ENCODE measurements at places on chromosomes 1 and 21.

DNA sequence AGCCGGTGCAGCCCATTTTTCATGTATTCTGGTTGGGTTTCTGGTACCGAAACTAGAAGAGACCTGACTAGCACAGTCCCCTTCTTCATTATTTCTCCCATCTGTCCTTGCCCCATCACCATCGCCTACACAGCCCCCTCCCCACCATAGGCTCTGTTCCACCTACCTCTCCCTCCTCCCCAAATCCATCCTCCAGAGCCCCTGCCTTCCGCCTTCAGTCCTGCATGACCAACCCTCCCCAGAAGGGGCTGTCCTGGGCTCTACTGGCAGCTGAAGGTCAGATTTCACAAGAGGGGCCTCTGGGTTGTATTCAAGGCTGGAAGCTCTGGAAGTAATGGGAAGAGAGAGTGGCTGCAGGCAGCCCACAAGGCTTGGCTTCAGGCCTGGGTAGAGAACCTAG is 55.2 kb downstream of the SDC3 start:
- DNase-seq: no peak

GRCh38 chr1:226608699-226609505 is 60.3 kb downstream of the STUM start:
- DNase-seq: peak; percentile 45

DNA sequence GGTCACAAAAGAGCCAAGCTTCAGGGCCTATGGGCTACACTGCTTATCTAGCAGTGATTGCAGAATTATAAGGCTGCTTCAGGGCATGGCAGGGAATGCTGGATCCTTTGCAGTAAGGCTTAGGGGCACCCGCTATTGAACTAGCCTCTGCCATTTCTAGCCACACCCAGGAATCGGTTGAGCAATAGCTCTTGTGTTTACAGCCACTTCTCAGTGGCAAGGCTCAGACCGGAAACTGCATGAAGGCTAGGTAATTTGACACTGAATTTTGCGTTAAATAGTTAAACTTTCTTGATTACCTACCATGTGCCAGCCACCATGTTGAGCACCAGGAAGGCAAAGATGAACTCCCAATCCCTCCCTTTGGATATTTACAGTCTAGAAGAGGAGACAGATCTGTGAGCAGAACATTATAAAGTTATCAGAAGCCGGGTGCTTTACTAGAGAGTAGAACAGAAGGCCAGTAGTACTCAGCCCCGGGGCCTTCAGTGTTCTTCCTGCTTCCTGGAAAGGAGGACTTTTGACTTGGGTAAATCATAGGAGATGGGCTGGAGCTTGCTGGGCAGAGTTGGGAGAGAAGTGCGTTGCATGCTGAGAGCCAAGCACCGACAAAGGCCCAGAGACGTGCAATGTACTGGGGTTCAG is 98.6 kb upstream of the LPGAT1 start:
- DNase-seq: peak; percentile 33

DNA sequence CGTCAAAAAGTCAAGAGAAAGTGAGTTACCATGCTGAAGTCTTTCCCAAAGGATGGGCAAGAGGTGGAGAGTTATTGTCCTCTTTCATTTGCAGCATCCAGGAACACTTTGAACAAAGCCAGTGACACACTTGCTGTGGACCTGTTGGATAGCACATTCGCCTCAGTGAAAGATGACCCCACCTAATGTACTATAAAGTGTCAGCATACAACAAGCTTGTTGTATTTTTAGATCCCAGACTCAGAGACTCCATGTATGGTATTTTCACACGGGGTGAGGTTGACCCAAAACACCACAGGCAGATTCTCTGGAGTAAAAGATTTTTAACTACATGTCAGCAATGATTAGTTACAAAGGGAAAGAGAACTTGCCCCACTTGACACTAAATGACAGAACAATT is 273.8 kb downstream of the PTBP2 start:
- DNase-seq: no peak

- DNase-seq: no peak
These were observed 8.0 kb downstream of the RNPEP start for GRCh38 chr1:201990427-201990826.

DNA sequence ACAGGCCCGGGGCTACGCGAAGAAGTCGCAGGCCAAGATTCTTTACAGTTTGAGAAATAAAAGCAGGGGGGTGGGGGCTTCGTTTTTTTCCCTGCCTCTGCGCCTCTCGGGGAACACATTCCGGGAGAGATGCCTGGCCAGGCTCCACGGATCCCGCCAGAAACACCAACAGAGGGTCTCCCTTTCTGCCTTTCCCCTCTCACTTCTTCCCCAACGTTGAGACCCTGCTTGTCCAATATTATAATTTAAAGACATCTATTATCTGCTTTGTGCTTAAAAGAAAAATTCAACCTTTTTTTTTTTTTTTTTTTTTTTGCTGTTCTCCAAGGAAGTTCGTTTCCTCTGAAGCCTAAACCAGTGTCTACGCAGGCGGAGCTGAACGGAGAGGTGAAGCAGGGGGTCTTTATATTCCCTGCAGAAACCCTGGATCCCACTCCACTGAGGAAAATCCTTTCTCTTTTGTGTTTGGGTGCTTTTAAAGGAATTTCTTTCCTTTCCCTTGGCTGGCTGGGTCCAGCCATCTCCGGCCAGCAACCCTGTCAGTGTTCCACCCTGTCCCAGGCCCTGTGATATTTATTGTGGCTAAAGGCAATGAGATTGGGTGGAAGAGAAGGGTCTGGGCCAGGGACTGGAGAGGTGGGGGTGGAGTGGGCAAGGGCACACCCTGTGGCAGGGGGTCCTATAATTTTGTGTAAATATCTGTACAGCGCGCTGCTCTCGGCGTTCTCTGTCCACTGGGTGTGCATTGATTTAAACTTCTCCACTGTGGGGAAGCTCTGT is 2.2 kb downstream of the FOXD2 start:
- no peak for DNase-seq

DNA sequence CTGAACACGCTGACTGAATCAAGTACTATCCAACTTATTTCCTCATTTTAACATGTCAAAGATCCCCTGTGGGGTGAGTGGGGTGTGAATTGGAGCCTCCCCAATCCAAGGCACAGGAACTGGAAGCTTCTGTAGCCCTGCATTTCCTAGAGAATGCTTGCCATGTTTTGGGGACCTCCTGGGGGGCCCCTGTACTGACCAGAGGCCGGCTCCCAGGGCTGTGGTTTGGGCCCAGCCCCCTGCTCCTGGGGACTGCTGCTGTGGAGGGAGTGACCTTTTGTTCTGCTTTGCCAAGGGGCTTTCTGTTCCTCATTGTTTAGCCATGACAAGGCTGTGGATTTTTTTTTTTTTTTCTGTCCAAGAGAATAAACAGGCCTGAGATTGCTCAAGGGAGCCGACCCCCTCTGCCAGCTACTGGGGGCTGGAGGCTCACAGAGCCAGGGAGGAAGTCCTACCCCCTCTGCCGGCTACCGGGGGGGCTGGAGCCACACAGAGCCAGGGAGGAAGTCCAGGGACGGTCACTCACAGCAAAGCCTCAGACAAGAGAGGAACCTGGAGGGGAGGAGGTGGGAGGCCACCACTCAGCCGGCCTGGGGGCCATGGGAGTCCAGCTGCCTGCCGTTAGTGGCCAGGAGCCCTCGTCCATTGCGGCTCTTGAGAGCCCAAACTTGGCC is 17.4 kb downstream of the TNFRSF1B start:
- DNase-seq: peak; percentile 71

- no peak for DNase-seq
These were observed 716.2 kb upstream of the ZP4 start for GRCh38 chr1:238606896-238607295.

DNA sequence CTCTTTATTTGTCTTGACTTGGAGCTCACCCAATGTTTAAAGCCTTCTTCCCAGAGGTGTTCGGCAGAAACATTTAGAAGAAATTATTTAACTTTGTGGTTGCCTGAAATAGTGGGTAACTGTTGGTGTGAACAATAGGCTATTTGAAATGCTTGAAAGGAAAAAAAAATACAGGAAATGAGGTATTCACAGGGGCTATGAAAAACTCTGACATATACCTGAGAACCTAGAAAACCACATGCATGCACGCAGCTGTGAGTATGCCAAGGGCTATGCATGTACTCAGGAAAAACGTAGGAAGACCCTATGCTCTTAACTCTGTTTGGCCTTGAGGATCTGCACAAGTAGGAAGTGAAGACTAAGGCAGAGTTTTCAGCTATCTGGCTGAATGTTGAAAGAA is 16.4 kb upstream of the RNF186 start:
- DNase-seq: no peak

DNA sequence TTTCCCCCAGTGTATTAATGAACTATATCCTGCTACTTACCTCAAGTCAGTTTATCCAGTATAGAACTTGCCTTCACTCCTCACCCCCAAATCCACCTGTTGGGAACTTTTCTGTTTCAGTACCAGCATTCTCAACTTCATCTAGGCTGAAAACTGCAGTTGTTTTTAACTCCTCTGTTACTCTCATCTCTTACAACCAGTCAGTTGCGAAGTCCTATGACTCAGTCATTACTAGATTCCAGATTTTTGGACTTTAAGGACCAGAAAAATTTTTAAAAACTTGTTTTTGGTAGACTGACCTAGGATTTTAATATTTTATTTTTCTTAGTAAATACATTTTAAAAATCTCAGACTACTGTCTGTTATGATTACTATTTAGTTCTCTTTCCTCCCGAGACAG is 8.1 kb downstream of the GNAI3 start:
- peak; percentile 28 for DNase-seq

DNA sequence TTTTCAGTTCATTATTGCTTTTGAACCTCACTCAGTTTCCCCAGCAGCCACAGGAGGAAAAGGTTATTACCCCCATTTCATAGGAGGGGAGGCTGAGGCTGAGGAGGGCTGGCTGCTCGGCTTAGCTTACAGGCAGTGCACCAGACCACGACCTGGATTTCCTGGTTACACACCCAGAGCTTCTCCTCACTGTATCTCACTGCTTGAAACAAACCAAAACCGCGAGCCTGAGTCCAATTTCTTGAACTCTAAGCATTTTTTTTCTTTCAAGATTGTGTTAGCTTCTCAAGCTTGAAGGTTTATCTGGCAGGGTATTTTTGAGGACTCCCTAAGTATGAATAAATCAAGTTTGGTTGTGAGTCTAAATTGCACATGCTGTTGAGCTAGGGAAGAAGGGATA is 188.9 kb upstream of the EDN2 start:
- peak; percentile 29 for DNase-seq

GRCh38 chr1:236688705-236689104 is 2.4 kb downstream of the ACTN2 start:
- no peak for DNase-seq

GRCh38 chr21:38716942-38717341 is 88.8 kb upstream of the ETS2 start:
- peak; percentile 13 for DNase-seq

DNA sequence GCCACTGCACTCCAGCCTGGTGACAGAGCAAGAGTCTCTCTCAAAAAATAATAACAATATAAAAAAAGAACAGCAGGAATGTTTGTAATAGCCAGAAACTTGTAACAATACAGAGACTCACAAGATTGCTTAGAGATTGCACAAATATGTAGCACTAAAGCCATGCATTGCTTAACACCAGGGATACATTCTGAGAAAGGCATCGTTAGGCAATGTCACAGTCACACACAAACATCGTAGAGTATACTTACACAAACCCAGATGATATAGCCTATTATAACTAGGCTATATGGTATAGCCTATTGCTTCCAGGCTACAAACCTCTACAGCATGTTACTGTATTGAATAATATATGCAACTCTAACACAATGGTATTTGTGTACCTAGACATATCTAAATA is 45.3 kb downstream of the GPATCH2 start:
- DNase-seq: peak; percentile 8

DNA sequence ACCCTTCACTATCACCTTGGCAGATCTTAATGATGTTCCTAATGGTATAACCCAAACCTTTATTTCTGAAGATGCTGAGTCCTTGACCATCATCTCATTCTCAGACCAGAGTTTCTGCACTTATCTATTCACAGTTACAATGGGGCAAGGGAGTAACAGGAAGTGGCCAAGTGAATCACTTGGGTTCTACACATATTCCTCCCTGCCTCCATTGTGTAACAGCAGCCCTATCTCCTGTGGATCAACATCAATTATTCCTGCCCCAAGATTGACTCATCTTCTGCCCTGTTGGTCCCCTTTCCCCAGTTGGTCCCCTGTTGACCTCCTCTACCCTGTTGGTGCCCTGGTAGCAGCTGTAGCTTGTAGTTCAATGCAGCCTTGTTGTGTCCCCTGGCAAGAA is 10.3 kb upstream of the S100A7 start:
- DNase-seq: peak; percentile 10

DNA sequence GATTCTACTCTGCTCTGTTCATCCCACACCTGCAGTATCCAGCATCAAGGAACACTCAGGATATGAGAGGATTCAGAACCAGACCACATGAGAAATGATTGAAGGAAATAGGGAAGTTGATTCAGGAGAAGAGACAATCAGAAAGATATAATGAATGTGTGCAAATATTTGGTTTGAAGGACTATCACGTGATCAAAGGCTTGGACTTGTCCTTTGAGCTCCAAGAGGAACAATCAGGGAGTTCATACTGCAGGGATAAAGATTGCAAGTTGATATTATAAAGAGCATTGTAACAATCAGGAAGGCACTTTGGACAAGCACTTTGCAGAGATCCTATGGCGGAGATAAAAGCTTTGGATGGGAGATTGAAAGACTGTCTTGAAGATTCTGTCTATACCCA is 13.9 kb upstream of the PIGM start:
- DNase-seq: no peak

DNA sequence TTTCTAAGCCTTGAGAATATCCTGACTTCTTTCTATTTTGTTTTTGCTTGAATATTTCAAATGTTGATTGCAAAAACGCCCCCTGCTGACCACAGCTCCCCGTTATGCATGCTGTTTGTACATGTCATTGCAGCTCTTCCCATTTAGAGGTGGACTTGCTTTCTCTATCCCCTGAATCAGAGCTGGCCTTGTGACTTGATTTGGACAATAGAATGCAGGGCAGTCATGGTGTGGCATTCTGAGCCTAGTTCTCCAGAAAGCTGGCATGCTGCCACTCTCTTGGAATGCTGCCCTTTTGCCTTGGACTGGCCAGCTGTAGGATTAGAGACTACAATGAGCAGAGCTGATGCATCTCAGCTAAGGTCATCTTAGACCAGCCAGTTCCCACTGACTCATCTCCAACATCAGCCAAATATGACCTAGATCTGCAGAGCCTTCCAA is 1561.5 kb downstream of the MRPL39 start:
- DNase-seq: no peak

DNA sequence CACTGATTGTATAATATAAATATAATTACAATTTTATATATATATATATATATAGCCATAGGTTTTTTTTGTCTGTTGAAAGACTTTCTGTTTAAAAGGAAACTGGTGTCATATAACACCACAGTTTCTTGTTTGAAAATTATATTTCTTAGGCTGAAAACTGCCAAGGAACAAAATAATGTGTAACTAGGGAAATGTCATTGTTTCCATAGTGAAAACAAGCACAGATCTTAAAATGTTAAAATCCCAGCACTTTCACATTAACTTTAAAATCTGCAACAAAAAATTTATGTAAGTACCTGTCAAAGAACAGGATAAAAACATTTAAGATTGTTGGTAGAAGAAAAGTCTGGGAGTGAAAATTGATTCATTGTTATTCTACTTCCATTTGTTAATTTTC is 104.2 kb downstream of the ATP6V1G3 start:
- no peak for DNase-seq

Data from HCEC 1CT (cell line).